ENCODE measurements at places on chromosomes 11 and 22.

- DNase-seq: no peak
Measured at GRCh38 chr11:36566407-36567053, 1.3 kb upstream of the RAG1 start.

DNA sequence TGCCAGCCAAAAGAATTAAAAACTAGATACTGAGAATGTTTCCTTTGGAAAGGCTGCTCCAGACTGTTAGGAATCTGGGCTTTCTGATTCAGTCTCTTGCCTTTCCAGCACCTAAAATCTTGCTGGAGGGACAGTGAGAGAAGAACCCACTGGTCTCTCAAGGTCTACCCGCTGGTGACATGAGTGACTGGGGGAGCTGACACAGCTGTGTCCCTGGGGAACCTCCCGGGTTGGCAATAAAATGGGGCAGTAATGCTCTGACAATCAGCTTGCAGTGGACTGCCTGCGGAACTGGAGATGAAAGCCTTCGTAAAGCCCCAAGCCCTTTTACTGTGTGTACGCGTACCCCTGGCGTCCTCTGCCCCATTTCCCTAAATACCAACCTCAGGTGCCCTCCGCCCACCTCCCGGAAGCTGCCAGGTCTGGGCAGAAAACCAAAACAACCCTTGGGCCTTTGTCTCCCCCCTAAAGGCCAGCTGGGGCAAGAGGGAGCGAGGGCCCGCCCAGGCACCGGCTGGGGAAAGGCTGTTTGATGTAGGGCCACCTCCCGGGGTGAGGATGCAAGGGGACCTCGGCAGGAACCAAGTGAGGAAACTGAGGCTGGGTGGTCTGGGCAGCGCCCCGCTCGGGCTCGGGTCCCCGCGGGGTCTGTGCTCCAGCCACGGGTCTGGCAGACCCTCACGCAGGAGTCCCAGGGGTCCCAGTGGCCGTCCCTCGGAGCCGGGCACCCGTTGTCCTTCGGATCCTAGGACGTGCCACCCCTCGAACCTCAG lies 741 bp downstream of the CARS1 start:
- DNase-seq: no peak

DNA sequence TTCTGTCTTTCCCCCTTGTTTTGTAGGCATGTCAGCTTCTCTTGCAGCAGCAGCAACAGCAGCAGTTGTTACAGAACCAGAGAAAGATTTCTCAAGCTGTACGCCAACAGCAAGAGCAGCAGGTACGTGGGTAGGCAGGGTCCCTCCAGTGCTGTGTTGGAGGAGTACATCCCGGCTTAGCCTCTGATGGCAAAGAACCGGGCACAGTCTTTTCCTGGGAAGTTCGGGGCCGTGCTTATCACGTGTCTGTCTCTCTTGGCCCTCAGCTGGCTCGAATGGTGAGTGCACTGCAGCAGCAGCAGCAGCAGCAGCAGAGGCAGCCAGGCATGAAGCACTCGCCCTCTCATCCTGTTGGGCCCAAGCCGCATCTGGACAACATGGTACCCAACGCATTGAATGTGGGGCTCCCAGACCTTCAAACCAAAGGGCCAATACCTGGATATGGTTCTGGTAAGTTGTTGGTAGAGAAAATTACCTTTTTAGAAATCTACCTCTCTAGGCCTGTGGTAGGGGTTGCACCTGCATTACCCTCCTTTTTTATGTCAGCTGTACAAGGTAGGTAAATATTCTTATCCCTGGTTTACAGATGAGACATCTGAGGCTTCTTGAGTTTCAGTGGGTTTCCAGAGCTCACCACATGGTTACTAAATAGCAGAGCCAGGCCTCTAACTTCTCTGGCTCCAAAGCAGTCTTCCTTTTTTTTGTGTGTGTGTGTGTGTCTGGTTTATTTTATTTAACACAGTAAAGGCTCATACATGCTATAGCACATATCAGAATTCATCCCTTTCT lies 45.2 kb upstream of the ADSL start:
- DNase-seq: no peak

- peak; percentile 34 for DNase-seq
Measured at GRCh38 chr11:15327786-15328231, 213.1 kb downstream of the INSC start.

GRCh38 chr11:110989428-110990133 lies 255.9 kb upstream of the POU2AF2 start:
- no peak for DNase-seq

GRCh38 chr11:47955061-47955755 lies 25.2 kb upstream of the PTPRJ start:
- DNase-seq: no peak

DNA sequence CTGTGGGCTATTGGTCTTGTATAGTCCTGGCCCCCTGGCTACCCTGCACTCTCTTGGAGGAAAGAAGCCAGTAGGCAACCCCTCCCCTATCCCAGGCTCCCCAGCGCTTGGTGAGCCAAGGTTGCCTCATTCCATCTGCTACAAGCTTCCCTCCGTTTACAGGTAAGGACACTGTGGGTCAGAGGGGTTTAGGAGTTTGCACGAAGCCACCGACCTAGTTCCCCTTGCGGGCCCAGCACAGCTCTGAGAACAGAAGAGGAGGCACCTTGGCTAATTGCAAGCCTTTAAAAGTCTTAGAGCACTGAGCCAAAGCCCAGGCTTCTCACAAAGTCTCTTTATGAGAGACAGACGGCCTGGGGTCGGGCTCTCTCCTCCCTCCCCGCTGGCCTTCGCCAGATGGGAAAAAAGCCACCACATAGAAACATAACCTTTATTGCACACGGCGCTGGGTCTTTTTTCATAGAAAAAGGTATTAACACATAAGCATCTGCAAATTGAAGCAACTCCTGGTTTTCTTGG lies 99.8 kb downstream of the CEP164 start:
- DNase-seq: no peak

GRCh38 chr11:65419772-65420481 lies 2.7 kb upstream of the NEAT1 start:
- DNase-seq: peak; percentile 82

GRCh38 chr11:15180212-15180792 lies 65.6 kb downstream of the INSC start:
- DNase-seq: no peak

Measured in ovary (tissue), 10 donors.